ENCODE measurements at places on chromosomes 13 and 19.
A peak's percentile ranks its signal among the peaks of the same experiment; 100 is the strongest.

- DNase-seq = no peak
Observed at GRCh38 chr19:4800591-4801081, 9.1 kb downstream of the FEM1A start.

GRCh38 chr13:62043600-62043999, 628.0 kb upstream of the PCDH20 start:
- no peak for DNase-seq

DNA sequence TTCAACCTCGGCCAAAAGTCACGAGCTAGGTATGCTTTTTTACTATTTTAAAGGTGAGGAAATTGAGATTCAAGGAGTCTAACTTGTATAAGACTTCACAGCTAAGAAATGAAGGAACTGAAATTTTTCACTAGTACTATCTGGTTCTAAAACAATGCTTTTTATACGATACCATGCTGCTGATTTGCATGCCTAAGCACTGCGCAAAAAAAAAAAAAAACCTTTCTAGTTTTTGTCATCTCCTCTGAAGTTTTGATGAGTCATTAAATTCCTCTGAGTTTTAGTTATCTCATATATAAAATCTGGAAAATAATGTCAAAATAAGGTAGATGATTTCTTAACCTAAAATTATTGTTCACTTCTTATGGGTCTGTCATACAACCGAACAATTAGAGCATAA, 28.0 kb upstream of the UFM1 start:
- DNase-seq = no peak

DNA sequence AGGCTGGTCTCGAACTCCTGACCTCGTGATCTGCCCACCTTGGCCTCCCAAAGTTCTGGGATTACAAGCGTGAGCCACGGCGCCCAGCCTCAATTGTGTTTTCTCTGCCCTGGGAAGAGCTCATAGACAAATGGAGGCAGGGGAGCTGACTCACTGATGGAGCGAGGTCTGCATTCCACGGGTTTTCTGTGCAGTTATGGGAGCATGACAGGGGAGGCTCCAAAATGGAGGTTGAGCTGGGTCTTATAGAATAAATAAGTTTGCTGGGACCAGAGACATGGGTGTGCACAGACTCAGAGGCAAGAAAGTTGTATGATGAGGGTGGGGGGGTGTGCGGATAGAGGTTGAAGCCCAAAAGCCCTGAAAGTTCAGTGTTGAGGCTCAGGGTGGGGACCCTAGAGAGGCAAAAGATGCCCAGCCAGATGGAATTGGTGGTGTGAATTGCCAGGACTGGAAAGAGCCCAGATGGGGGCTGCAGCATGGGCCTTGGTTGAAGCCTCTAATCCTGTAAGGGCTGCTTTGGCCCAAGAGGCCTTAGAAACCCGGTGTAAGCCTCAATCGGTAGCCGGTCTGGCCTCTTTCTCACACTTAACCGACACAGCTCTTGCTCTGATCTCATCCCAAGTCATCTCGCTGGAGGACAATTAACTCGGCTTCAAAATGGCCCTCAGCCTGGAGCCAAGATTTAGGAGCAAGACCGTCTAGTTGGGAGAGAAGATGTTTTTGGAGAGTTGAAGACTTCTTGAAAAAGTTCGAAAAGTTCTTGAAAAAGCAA, 1.9 kb downstream of the TPM4 start:
- no peak for DNase-seq

DNA sequence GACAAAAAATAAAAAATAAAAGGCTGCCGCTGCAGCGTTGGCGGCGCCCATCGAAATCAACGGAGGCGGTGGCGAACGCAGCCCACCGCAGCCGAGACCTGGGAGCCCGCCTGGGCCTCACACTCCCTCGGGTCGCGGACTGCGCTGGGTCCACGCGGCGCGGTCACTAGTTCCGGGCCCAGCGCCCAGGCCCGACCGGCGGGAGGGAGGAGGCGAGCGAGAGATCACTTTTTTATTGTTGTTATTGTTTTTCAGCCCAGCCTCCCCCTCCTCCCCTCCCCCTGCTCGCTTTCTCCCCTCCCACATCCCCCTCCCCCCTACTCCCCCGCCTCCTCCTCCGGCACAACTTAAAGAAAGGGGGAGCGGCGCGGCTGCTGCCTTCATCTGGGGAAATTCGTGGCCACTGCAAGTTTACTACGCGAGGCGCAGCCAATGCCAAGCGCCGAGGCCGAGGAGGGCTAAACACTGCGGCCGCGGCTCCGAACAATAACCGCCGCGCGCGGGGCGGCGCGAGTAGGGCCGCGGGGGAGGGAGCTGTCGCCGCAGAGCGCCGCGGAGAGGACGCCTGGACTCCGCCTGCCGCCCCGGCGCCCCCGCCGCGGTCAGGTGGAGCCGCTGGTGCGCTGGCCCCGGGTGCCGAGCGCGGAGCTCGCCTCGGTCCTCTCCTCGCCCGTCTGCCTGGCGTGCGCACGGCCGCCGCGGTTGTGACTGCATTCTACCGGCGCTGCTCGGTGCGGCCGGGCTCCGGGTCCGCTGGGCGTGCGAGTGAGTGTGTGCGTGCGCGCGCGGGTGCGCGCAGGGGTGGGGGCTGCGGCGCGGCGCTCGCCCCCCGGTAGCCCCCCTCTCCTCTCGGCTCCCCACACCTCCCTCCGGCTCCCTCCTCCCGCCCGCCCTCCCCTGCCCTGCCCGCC, 505 bp upstream of the ZIC2 start:
- no peak for DNase-seq

GRCh38 chr13:108917581-108917980, 288.2 kb downstream of the MYO16 start:
- DNase-seq = no peak

GRCh38 chr19:13492128-13492527, 14.2 kb downstream of the CACNA1A start:
- DNase-seq = no peak

- DNase-seq = no peak
Observed at GRCh38 chr13:112885782-112886268, 83.2 kb upstream of the MCF2L start.

DNA sequence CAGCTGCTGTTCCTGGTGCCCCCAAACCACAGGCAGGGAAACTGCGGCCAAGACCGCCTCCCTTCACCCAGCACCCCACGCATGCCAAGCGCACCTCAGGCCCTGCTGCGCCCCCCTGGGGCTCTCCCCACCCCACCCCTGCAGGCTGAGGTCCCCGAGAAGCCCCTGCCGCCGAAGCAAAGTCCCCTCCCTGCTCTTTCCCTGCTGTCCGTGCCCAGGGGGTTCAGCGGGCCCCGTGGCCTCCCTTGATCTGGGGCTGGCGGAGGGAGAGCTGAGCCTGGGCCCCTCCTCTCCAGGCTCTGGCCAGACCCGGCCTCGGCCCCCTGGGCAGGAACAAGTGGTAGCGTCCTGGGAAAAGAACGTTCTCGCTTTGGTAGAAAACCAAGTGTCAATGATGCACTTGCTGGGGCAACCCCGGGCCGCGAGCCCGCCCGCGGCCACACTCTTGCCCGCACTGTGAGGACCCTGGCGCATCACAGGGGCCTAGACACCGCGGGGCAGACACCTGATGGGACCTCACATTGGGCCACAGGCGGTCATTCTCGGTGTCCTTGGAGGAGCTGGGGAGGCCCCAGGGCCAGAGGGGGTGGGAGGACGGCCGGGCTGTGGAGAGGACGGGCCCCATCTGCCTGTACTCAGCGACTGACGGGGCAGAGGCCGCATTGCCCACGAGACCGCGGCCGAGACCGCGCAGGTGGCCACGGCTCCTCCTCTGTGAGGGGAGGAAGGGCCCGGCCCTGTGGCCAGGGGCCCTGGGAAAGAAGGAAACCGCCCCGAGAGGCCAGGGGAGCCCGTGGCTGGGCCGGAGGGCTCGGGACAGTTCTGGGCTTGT, 29.0 kb downstream of the GPX4 start:
- no peak for DNase-seq

DNA sequence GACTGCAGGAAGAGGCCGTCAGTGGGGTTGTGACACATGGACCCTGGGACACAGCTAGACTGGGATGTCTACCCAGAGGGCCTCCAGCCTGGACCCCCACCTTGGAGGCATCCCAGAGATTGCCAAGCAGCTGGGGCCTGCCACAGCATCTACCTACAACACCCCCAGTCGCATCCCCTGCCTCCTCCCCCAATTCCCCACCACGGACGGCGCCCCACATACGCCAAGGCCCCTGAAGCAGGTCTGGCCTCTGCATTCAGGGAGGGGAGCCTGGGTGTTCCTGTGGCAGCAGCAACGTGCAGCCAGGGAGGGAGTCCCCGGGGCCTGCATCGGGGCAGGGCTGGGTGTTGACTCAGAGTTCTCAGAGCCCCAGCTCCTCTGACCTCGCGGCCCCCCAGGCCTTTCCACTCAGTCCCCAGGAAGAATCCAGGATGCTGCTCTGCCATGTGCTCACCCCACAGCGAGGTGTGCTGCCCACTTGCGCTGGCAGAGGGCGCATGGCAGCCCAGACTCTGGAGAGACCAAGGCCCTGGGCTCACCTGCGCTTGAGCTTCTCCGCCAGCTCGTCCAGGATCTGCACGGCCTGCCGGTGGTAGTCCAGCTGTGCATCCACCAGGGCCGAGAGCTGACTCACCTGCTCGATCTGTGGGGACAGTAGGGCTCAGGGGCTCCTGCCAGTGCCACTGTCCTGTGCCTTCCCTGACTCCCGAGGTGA, 19.6 kb downstream of the MPND start:
- DNase-seq = no peak

GRCh38 chr19:7657131-7657751, 11.6 kb upstream of the RETN start:
- DNase-seq = no peak

DNA sequence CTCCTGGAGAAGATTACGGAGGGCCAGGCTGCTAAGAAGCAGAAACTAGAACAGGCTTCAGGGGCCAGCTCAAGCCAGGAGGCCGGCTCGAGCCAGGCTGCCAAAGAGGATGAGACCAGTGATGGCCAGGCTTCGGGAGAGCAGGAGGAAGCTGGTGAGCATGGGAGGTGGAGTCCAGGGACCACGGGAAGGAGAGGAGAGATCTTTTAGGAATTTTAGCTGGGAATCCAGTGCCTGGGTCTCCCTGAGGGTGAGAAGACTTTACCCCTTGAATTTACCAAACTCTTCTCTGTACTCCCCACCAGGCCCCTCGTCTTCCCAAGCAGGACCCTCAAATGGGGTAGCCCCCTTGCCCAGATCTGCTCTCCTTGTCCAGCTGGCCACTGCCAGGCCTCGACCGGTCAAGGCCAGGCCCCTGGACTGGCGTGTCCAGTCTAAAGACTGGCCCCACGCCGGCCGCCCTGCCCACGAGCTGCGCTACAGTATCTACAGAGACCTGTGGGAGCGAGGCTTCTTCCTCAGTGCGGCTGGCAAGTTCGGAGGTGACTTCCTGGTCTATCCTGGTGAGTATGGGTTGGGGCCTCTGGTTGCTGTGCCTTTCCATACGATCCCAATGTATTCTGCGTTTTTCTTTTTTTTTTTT, 824 bp downstream of the TSEN34 start:
- no peak for DNase-seq

GRCh38 chr19:3161453-3161852, 17.1 kb upstream of the S1PR4 start:
- no peak for DNase-seq

GRCh38 chr13:26227166-26227971, 5.3 kb upstream of the RNF6 start:
- no peak for DNase-seq

- no peak for DNase-seq
Observed at GRCh38 chr19:16778796-16779411, 50.3 kb upstream of the SIN3B start.

DNA sequence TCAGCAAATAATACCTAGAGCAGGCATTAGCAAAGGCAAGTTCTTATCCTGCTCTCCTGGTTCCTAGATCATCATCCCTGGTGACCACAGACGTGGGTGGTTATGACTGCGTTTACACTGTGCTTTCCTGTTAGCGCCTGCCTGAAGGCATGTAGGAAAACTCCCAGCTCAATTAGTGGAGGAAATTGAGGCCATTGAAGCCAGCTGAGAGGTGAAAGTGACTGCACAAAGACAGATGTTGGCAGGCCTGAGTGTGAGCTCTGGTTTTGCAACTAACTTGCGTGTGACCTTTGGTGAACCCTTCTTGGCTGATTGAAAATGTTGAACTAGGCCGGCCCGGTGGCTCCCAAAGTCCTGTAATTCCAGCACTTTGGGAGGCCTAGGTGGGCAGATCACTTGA, 17.5 kb upstream of the NWD1 start:
- DNase-seq = no peak

- DNase-seq = no peak
Observed at GRCh38 chr13:88031980-88032559, 360.9 kb downstream of the SLITRK5 start.

GRCh38 chr19:16829010-16829821, at the start of gene SIN3B:
SIN3B (plus strand) TSS chr19:16829398; CDS start chr19:16829421, 23 bp downstream.
- DNase-seq = peak; percentile 79

DNA sequence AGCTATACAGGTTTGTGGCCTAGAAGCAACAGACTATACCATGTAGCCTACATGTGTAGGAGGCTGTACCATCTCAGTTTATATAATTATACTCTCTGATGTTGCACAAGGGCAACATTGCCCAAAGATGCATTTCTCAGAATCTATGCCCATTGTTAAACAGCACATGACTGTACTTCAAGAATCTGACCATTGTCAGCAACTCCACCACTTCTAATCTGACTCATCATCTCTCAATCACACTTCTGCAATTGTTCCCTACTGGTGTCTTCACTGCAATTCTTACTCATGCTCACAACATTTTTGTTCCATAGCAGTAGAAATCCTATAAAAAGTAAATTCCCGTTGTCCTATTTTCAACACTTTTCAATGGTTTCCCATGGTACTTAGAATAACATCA, 63.9 kb upstream of the ATXN8OS start:
- DNase-seq = no peak

GRCh38 chr13:44259045-44260027, 114.3 kb upstream of the SERP2 start:
- DNase-seq = peak; percentile 69

DNA sequence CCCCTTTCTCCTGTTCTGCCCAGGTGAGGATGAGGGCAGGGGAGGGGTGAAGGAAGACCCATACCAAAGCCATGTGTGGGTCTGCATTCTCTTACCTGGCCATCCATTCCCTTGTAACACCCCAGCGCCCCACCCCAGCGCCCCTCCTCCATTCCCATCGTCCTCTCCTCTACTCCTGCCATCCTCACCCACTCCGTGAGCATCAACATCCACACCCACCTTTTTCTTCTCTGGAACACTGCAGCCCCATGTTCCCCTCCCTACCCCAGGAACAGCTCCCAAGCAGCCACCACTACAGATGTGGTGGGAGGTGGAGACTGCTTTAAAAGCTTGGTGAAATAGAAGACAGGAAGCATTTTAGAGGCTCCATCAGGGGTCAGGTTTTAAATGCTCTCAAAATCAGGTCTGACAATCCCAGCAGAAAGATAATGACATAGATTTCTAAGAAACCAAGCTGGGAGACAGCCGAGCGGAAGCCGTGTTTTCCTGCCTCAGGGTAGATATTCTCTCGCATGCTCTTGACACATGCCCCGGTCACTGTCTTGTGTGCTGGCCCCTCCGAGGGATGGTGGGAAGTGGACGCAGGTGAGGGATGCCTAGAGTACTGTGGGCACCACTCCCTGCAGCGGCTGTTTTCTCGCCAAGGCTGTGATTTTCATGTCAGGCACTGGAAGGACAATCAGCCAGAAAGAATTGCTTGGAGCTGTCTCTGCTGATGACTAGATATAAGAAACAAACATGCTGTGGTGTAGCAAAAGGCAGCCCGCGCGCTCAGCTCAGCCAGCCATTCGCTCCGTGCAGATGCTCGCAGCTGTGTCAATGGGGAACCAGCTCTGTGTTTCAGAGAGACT, 9.8 kb downstream of the MEDAG start:
- no peak for DNase-seq

- DNase-seq = no peak
Observed at GRCh38 chr19:48295458-48295857, 25.6 kb downstream of the ZNF114 start.

Data from activated gamma-delta T cell treated with anti-CD3 and anti-CD28 coated beads, Interleukin-2, amount 50 U/mL, for 16 hours (primary cell).